ENCODE measurements at places on chromosomes 12 and 14.

GRCh38 chr12:125978286-125978685 lies 913.1 kb downstream of the AACS start:
- DNase-seq, result no peak

DNA sequence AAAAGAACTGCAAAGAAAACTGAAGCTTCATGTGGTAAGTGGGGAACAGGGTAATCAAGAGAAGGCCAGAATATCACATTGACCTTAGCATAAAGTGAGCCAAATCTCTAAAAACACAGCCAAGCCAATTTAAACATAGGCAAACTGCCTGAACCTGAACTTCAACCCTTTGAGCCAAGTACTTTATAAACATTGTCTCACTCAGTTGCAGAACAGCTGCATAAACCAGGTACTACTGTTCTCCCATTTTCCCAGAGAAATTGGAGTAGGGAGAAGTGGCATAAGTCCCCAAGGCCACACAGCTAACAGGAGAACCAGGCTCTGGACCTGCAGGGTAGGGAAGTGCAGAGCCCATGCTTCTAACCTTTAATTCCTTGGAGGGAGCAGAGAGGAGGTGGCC lies 30.4 kb upstream of the FKBP4 start:
- DNase-seq, result no peak

- no peak for DNase-seq
Observed at GRCh38 chr12:123149501-123150274, 1.2 kb downstream of the PITPNM2 start.

GRCh38 chr14:75011356-75011994 lies 8.8 kb downstream of the EIF2B2 start:
- no peak for DNase-seq

GRCh38 chr12:9449181-9449580 lies 158.5 kb downstream of the KLRB1 start:
- no peak for DNase-seq

GRCh38 chr12:112322441-112322840 lies 59.8 kb downstream of the HECTD4 start:
- DNase-seq, result no peak

- DNase-seq, result no peak
Observed at GRCh38 chr12:39426636-39427240, 16.2 kb downstream of the KIF21A start.

DNA sequence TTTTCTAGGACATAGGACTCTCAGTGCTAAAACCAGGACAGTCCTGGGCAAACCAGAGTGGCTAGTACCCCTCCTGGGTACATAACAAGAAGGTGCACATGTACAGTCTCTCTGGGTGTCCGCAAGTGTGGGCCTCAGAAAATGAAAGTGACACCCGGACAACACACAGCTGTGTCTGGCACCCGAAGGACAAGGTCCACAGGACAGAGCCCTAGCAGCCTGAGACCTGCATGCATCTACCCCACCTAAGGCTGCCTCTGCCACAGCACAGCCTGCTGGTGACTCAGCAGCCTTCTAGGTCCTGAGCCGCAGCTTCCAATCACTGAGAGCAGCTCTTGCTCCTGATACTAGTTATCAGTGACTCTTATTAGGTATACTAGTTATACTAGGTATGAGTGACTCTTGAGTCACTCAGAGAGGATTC lies 784.1 kb upstream of the TBX3 start:
- peak; percentile 54 for DNase-seq

GRCh38 chr12:53172352-53172751 lies 8.2 kb upstream of the ZNF740 start:
- no peak for DNase-seq

GRCh38 chr12:92074889-92075288 lies 70.8 kb downstream of the BTG1 start:
- no peak for DNase-seq

DNA sequence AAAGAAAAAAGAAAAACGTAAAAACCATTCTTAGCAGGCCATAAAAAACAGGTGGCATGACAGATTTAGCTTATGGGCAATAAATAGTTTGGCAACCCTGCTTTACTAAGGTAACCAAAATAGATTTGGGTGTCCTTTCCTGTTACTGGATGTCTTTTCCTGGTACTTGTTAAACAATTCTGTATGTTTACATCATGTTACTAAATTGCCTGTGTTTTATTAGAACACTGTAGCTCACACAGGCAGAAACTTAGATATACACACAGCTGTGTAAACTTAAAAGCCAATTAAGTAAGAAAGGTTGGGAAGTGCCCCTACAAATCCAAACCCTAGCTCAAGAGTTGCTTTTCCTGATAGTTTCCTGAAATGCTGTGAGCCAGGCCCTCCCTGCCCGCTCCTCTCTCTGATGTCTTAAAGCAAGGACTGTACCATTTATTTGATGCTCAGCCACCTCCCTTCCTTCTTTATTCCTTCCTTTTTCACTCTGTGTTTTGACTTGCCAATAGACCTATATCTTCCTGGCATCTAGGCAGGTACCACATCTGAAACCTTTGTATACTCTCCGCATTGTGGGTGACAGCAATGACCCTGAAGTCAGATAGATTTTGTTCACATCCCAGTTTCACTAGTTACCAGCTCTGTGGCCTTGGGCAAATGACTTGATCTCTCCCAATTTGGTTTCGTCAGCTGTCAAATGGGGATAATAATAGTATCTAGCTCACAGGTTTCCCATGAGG lies 3.7 kb upstream of the CAMKK2 start:
- peak; percentile 56 for DNase-seq

DNA sequence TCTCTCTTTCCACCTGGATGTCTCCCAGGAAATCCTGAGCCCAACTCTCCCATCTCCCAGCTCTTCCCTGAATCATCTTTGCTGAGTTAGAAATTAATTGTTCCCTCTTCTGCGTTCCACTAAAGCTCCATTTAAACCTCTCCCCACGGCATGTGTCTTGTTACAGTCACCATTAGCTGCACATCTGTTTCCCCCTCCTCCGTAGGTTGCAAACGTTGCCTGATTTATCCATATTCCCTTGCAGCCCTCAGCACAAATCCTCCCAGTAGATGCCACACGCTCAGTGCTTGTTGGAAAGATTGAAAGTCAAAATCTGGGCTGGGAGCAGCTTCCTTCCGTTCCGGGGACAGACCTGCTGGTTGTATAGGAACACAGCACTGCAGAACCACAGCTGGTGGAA lies 90.4 kb downstream of the SLC24A4 start:
- DNase-seq, result no peak

GRCh38 chr14:77067632-77068516 lies 30.2 kb upstream of the CIPC start:
- DNase-seq, result peak; percentile 74

- no peak for DNase-seq
Observed at GRCh38 chr12:51639361-51639760, 48.3 kb downstream of the SCN8A start.

- no peak for DNase-seq
Observed at GRCh38 chr14:59377991-59378601, 87.1 kb downstream of the GPR135 start.

GRCh38 chr12:4283512-4284255 lies 10.1 kb downstream of the CCND2 start:
- no peak for DNase-seq

DNA sequence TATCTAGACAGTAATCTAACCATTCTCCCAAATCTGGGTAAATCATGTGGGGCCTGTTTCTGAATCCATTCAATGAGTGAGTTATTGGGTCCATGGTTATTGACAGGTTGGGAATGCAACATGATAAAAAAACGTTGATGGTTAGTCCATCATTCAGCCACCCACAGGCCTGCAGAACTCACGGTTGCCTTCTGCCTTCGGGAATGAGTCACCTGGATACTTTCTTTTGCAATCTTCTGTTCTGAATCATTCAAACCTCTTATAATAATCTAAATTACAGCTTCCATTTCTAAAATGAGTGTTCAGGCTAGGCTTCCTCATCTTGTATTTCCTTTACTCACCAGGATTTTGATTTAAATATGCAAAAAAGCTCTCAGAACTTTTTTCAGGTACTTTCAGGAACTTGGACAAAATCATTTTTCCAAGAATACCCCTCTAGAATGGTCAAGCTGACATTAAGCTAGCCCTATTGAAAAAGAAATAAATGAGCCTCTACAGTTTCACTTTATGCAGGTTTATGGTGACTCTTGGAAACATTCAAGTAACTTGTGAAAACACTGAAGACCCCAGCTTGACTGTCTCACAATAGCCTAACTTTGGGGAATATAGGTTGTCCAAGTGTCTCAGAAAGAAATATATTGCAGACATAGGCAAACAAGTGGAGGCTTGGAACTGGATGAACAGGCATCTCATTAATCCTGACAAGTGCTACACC lies 94.4 kb downstream of the KCNK10 start:
- DNase-seq, result no peak

DNA sequence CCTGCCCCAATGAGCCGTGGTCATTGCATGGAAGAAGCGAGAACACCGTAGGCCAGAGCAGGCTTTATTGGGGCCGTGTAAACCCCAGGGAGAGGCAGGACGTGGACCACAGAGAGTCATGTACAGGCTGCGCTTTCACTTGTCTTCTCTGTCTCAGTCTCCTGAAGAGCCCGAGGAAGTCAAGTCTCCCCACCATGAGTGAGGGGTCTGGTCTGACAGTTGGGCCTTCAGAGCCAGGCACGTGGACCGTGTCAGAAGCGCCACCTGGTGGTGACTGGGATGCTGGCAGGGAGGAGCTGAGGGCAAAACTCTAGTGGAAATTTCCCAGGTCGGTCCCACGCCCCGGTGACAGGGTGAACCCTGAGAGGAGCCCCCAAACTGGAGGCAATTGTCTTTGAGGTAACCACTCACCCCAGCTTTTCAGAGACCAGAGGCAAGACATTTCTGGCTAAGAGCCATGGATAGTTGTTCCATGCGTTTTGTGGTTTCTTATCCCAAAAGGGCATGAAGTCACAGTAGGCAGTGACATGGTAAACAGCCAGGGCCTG lies 17.4 kb downstream of the RPS6KL1 start:
- no peak for DNase-seq

GRCh38 chr14:91244501-91244901 lies at the start of gene GPR68:
Gene GPR68, minus strand, starts transcription at chr14:91244704. Its CDS starts 9,654 bp downstream, at chr14:91235050.
- no peak for DNase-seq

DNA sequence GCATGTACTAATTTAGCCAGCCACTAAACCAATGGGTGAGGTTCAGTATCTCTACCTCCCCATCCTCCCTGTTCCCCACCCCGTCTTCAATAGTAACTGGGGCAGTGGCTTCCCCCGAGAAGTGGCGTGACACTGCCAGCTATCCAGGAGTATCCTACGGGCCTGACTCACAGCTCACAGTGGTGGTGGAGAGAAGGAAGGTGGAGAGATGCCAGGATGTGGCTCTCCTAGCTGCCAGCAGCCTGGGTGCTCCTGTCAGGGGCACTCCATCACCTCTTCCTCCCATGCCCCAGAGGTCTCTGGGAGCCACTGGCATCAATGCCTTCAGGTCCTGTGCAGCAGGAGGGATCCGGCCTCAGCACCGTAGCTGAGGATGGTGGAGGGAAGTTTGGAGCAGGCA lies 49.0 kb downstream of the TSPAN11 start:
- DNase-seq, result no peak

GRCh38 chr12:48366131-48366530 lies 15.4 kb upstream of the ZNF641 start:
- DNase-seq, result no peak

- no peak for DNase-seq
Observed at GRCh38 chr12:8702159-8702558, 4.4 kb downstream of the RIMKLB start.

- no peak for DNase-seq
Observed at GRCh38 chr14:80584744-80585505, 356.6 kb downstream of the CEP128 start.

- DNase-seq, result no peak
Observed at GRCh38 chr14:61575551-61576150, 119.7 kb upstream of the HIF1A start.

DNA sequence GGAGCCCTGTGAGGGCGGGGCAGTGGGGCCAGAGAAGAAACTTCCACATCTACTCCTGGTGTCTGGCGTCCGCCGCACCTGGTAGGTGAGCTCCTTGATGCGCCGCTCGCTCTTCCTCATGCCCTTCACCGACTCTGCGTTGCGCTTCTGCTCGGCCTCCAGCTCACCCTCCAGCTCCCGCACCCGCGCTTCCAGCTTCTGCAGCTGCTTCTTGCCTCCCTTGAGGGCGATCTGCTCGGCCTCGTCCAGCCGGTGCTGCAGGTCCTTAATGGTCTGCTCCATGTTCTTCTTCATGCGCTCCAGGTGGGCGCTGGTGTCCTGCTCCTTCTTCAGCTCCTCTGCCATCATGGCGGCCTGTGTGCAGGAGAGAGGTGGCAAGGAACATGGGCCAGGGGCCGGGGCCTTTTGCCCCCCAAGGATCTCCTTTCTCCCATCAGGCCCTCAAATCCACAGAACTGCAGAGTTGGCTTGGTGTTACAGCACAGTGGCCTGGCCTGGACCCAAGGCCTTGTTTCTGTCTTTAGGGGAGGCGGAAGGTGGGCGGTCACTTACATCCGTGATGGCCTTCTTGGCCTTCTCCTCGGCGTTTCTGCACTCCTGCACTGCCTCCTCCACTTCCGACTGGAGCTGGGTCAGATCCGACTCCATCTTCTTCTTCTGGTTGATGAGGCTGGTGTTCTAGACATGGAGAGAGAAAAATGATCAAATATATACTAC lies 7.7 kb downstream of the CMTM5 start:
- no peak for DNase-seq

GRCh38 chr12:26370098-26370497 lies 174.7 kb downstream of the SSPN start:
- DNase-seq, result no peak

DNA sequence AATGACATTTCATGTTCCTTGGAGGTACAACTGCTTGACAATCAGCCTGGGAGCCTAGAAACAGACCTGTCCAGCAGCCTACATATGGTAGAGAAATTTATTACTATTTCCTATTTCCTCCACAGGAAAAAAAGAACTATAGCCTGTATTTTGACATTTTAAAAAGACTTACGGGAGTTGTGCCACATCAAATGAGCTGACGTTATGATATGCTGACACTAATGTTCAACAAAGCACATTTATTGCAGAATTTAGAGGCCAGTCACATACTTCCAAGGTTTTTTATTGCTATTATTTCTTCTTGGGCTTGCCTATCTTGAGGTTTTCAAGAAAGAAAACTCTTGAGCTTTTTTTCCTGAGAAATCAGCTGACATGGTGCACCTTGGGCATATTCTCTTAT lies 305.3 kb downstream of the LRIG3 start:
- no peak for DNase-seq

DNA sequence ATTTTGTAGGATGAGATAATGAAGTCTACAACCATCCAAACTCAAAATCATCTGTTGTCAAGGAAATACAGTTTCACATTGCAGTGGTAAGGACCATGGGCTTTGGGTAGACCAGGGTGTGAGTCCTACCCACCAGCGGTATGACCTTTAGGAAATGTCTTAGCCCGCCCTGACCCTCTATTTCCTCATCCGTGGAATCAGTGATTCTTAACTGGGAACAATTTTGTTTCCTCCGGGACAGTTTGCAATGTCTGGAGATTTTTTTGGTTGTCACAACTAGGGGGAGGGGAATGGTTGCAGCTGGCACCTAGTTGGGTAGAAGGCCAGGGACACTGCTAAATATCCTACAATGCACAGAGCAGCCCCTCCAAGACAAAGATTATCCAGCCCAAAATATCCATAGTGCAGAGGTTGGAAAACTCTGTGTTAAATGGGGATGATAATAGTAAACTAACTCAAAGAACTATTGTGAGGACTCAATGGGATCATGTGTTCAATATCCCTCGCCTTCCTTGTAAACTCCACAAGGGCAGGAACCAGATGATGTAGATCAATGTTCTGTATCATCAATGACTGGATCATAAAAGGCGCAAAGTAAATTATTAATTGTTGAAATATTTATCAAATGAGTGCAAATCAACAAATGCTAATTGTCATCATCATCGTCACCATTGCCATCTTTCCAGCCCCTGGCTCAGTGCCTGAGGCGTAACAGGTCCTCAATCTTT lies 15.7 kb upstream of the IFT81 start:
- no peak for DNase-seq
